ENCODE measurements at places on chromosomes 13 and 19.
A peak's percentile ranks its signal among the peaks of the same experiment; 100 is the strongest.

- DNase-seq = peak; percentile 31
Measured at GRCh38 chr13:100694722-100695508, 20.3 kb upstream of the TMTC4 start.

GRCh38 chr19:45066921-45067661 is 9.2 kb downstream of the ZNF296 start:
- DNase-seq = no peak

DNA sequence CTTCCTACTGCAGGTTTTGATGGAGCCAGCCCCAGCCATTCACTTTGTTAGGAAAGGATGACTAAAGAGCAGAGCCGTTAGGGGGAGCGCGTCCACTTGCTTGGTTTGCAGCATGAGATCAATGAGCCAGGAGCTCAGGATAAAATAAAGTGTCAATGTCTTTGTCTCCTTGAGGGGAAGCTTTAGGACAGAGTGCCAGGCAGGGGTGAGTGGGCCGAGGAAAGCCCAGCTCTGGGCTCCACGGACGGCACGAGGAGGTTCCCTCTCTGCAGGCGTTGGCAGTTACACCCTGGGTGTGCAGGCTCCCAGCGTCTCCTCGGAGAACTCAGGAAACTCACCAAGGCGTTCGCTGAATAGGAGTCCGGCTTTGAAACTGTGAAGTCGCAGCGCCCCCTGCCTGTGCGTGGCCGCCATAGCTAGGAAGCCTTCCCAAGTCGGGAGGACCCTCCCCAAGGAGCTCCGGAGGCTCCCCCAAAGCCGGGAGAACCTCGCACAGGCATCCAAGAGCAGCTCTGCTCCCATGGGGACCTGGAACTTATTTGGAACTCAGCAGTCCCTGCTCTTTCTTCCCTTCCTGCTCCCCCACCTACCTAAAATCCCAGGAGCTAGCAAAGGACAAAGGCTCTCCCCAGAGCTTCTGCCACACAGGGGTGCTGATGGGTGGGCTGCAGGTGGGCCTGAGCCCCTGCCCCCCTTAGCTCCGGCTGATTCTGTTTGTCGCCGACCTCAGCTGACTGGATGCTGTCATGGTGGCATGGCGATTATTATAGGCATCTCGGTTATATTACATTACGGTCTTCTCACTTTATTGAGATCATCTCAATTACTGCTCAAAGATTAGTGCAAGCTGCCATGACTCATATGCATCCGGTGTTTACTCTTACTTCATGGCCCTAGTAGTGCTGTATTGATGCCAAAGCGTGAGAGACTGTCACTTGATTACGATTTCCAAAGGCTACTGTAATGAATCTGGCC is 34.4 kb downstream of the GSX1 start:
- peak; percentile 89 for DNase-seq

- DNase-seq = no peak
Measured at GRCh38 chr13:60765700-60766411, 368.8 kb downstream of the TDRD3 start.

DNA sequence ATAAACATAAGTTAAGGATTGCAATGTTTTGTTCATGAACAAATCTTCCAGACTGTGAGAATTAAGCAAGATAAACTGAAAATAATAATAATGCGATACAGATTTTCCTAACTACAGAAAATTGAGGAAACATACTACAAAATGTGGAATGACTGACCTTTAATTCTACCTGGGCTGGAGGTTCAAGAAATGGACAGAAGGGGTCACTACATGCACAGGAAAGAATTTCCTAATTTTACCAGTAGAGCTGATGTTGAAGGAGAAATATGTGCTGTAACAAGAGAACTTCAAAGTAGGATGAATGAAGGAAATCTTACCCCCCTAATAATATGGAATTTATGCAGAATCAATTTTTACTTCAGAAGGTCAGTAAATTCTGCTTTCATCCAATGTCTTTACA is 62.3 kb downstream of the ZNF627 start:
- peak; percentile 34 for DNase-seq

- DNase-seq = no peak
Measured at GRCh38 chr13:75341028-75341427, 140.9 kb downstream of the TBC1D4 start.

DNA sequence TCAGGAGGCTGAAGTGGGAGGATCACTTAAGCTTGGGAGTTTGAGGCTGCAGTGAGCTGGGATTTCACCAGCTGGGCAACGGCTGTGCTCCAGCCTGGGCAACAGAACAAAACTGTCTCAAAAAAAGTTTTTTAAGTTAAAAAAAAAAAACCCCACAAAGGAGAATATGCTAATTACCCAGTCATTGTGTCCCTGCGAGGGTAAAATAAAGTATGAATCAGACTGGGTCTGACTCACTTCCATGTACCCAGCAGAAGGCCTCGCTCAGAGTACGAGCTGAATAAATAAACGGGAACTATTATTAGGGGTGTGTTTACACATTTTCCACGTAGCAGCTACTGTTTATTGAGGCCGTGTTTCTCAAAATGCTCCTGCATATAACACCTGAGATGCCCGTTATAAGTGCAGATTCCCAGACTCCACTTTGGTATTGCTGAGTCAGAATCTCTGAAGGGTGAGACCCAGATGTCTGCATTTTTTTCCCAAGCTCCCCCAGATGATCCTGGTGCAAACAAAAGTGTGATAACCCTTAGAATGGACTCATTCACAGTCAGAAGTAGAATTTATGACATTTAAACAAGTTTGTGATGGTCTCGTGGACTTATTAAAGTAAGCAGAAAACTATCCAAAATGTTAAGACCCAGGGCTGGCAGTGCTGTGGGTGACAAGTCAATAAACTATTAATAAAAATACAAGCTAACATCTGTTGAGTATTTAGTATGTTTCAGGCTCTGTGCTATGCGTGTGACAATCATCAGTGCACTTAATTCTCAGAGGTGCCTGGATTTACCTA is 28.2 kb downstream of the KCNC3 start:
- DNase-seq = peak; percentile 48
